Body of pancreas (tissue), 4 donors: ENCODE measurements at places on chromosomes 11 and 22.
A peak's percentile ranks its signal among the peaks of the same experiment; 100 is the strongest.

DNA sequence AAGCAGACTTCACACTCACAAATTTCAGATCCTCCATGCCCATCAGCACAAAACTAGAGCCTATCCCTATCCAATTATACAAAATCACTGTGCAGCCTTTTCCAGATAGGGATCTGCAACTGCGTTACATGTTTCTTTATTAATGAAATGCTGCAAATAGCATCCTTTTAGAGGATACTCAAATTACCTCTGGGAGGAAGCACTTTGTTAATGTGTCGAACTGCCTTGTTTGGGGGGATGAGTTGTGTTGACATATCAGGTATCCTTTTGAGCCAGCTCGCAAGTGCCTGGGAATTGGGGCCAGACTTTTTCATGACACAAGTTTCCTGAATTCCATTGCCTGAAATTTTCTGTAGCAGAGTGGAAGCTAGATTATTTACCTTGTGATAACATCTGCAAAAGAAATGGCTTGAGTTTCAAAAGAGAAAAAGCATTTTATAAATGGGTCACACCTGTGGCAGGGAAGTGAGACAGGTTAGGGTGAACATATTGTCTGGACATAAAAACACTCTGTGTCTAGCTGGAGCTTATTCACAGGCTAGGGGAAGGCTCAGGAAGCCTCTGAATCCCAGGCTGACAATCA is 299.1 kb upstream of the MTNR1B start:
- DNase-seq: no peak

GRCh38 chr11:97354026-97354425 is 964.2 kb downstream of the JRKL start:
- no peak for DNase-seq

DNA sequence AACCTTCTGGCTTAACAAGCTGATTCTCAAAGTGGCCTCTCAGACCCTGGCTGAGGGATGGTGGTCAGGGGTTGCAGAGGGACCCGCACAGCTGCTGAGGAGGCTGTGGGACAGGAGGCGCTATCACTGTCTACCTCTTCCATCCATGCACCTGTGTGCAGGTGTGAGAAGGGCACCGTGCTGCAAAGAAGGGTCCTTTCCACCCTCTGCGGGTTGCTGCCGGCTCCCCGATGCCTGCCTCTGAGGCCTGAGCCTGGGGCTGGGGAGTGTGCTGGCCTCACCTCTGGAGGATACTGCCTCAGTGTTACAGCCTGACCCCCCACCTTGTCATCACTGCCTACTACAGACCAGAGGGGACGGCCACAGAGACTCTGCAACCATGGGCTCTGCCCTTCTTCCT is 66.1 kb upstream of the B3GAT1 start:
- DNase-seq: no peak

- no peak for DNase-seq
These were observed 207.5 kb downstream of the TBC1D22A start for GRCh38 chr22:46969961-46970360.

GRCh38 chr22:40679964-40680818 is 907 bp downstream of the MCHR1 start:
- DNase-seq: no peak

DNA sequence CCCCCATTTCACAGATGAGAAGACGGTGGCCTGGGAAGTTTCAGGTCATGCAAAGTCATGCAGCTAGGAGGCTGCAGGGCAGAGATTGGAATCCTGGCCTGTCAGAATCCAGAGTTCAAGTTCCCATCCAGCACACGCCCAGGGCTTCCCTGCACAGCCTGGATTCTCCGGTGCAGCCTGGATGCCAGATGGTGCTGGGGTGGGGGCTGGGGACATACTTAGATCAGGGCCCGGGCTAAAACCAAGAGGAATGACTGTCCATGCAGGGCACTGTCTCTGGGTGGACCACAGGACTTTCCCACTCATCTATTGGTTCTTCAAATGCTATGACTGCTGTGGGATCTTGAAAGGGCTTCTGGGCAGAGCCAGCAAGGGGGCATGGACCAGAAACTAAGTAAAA is 24.6 kb downstream of the LMO1 start:
- no peak for DNase-seq

GRCh38 chr11:36037031-36037430 is 93.2 kb downstream of the LDLRAD3 start:
- peak; percentile 91 for DNase-seq

GRCh38 chr11:24932110-24933000 is 435.5 kb downstream of the LUZP2 start:
- DNase-seq: no peak

DNA sequence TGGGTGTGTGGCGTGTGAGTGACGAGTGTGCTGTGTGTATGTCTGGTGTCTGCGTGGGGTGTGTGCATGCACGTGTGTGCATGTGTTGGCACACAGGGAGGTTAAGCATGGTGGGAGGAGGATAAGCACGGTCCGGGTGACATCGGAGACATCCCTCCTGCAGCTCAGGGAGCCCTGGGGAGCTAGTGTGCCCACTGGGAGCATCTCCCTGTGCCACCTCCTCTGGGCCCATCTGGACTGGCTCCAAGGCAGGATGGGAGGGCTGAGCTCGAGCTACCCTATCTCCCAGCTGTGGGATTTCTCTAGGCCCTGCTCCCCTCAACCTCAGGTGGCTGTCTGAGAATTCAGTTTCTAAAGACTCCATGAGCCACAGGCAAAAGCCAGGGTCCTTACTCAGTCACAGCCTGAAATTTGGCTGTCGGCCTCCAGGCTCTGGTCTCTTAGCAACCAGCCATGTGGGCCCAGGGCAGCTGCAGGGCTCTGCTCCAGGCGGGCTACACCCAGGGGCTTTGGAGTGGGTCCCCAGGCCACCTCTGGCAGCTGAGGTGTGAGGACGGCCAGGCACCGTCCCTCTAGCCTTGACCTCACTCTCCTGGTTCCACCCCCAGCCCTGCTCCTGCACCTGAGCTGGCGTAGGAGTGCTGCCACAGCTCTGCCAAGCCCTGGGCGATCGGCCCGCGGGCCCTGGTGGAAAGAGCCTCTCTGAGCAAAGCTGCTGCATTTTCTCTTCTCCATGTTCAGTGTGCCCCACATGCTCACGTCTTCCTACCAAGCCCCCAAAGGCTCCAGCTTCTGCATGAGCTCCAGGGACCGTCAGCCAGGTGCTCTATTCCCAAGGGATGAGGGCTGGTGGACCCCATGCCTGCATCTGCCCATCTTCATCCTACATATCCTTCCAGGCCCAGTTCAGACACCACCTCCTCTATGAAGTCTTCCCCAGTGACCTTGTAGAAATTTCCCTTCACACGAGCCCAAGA is 39.7 kb downstream of the RTL6 start:
- DNase-seq: peak; percentile 5

- DNase-seq: peak; percentile 24
These were observed 18.3 kb downstream of the OTUB1 start for GRCh38 chr11:64004590-64004984.

GRCh38 chr22:27242917-27243589 is 558.5 kb downstream of the MN1 start:
- DNase-seq: peak; percentile 60

DNA sequence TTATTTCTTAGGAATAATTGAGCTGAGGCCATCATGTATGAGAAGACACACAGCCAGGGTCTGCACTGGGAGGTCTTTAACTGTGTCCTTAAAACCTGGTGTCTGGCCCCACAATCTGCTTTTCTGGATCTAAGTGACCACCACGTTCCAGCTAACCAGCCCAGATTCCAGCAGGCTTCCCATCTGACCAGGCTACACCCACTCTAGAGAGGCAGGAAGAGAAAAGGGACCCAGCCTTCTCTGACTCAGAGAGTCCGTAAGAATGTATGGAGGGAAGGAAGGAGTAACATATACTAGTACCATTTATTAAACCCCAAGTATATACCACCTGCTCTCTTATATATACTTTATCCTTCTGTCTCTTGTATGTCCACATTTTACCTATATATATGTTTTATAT is 80.1 kb downstream of the LDLRAD3 start:
- no peak for DNase-seq

DNA sequence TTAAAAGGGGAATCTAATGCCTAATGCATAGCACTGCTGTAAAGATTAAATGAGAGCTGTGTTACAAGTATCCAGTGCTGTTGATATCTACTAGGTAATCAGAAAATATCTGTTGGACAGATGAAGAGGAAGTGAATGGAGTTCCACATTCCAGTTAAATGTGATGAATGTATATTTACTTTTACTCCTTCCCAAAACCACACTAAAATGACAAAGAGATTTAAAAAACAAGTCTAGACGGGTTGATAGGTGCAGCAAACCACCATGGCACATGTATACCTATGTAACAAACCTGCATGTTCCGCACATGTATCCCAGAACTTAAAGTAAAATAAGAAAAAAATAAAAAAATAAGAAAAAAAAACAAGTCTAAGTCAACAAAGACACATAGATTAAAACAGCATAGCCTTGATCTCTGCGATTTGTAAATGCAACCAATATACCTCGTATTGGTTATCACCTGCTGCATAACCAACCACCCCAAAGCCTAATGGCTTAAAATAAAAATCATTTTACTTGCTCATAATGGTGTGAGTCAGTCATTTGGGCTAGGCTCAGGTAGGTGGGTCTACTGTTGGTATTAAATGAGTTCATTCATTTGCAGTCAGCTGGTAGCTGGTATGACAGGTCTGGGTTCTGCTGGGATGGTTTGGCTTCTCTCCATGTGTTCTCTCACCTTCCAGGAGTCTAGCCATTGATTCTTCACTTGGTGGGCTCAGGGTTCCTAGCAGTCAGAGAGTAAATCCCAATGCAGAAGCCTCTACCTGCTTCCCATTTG is 39.7 kb upstream of the SLC6A5 start:
- DNase-seq: no peak

DNA sequence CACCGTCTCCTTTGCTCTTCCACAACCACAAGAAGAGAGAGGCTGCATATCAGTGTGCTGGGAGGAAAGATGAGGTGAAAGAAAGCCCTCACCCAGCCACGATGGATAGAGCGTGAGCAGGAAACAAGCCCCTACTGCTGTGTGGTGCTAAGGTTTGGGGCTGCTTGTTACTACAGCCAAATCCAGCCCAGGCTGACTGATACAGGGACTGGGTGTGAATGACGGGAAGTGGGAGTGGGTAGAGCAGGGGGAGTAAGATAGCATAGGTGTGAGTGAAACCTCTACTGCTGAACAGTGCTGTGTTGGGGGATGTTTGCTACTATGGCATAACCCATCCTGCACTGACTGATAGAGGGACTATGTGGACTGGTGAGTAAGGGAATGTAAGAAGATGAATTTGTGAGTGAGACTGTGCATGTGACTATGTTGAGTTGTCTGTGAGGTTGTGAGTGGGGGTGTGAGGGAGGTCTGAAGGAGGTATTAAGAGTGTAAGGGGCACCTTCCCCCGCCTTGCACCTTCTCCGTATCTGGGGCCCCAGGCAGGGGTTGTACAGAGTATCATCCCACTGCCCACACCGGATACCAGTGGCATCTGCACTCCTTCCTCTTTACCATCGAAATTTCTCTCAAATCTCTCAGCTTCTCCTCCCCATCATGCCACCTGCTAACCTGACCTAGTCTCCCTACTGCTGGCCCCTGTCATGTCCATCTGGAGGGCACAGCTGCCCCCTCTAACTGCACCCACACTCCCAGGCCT is 91.5 kb downstream of the MN1 start:
- no peak for DNase-seq
